Activated T-cell treated with anti-CD3 and anti-CD28 coated beads for 4 hours (primary cell): ENCODE measurements at places on chromosomes 5 and 9.

GRCh38 chr5:67996596-67996995, 219.0 kb upstream of the PIK3R1 start:
- DNase-seq: no peak

DNA sequence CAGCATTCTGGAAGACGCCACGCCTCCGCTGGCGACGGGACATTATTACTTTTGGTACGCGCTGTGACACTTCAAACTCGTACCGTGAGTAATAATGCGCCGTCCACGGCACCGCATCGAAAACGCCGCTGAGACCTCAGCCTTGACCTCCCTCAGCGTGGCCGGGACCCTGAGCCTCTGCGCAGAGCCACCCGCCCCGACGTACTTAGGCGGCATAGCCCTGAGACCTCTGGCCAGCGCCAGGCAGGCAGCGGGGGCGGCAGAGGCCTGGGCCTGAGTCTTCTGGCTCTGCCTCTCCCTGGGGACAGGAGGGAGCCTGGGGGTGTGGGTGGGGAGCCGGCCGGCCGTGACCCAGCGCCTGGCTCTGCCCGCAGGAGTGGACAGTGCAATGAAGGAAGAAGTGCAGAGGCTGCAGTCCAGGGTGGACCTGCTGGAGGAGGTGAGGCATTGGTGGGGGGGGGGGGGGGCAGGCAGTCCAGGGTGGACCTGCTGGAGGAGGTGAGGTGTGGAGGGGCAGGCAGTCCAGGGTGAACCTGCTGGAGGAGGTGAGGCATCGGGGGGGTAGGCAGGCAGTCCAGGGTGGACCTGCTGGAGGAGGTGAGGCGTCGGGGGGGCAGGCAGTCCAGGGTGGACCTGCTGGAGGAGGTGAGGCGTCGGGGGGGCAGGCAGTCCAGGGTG, 8.0 kb downstream of the EGFL7 start:
- DNase-seq: no peak

- no peak for DNase-seq
These were observed 19.4 kb downstream of the POLR3G start for GRCh38 chr5:90494043-90494442.

- DNase-seq: no peak
These were observed 54.9 kb downstream of the NUP155 start for GRCh38 chr5:37316027-37316426.

- DNase-seq: no peak
These were observed 96.5 kb upstream of the SMARCA2 start for GRCh38 chr9:1918622-1919021.

DNA sequence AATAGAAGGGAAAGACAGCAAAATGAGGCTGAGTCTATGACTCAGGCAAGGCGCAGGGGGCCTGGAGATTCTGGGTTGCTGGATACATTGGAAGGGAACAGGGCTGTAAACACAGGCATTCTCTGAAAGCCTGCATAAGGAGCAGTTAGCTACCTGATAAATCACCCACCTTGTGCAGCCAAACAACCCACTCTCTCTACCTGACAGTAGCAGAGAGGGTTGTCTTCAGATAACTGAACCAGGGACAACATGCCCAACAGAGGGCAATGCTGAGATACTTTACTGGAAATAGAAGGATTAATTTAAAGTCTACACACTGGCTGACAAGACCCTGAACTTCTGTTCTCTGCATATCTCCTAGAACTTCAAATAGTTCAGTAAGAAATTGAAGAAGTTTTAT, 161.6 kb downstream of the KCTD16 start:
- DNase-seq: no peak

DNA sequence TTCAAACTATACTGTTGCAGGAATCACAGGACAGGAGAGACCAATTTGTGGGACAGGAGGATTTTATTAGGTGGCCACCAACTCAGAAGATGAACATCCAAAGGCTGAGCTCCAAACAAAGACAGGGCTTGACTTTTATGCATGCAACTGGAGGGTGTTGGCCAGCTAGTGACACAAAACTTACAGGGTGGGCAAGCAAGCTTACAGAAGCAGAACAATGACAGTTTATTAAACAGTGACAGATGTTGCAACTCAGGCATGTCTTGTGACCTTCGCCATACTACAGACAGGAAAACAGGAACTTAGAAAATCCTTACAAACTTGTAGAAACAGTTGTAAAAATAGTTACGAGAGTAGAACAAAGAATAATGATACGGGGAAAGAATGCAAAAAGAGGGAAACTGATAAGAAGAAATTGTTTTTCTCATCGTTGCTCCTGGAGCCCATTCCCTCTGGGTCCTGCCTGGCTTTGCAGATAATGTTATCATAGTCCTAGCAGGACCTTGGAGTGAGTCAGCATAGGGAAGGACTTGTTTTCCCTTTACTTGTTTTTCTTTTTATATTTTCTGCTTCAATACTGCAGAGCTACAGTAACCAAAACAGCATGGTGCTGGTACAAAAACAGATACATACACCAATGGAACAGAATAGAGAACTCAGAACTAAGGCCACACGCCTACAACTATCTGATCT, 2083.0 kb upstream of the ACO1 start:
- DNase-seq: no peak

- DNase-seq: no peak
These were observed 113.6 kb downstream of the GNA14 start for GRCh38 chr9:77534376-77535057.
